Neuronal stem cell (in vitro differentiated cells): ENCODE measurements at places on chromosomes 3 and 15.

DNA sequence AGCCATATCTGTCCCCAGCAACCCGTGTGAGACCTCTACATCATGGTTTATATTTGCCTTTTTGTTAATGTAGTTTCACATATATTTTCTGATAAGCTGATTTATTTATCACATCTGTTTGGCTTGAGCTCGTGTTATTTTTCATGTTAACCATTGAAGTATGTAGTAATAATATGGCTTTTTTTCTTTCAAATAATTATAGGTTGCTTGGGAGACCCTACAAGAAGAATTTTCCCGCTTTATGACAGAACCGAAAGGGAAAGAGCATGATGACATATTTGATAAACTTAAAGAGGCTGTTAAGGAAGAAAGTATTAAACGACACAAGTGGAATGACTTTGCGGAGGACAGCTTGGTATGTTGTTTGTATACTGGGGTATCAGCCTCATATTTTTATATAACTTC, 63.9 kb downstream of the OPA1 start:
- no peak for DNase-seq
- H3K4me1 ChIP-seq: no peaks in the 10 kb centered on the region
- no peaks in the 10 kb centered on the region for H3K27me3 ChIP-seq
- no peak overlapping the region for H3K27ac ChIP-seq

DNA sequence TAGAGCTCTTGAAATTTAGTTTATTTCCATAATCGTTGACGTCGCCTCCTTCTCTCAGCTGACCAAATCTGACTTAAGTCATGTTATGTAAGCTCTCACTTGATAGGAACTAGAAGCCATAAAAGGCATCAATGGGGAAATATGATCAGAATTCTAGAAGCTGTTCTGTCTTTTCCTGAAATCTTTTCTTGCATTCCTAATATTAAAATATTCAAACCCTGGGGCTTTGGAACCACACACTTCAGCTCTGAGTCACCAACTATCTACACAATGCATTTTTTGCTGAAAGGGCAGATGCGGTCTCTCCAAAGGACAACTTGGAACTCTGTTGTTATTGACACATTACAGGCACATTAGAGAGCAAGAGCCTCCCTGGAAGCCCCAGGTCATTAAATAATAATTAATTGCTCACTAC, 91.3 kb downstream of the LARS2 start:
- H3K27ac ChIP-seq: no peak overlapping the region
- peaks cover 9% of the 10 kb centered on the region for H3K4me1 ChIP-seq
- DNase-seq: no peak
- no peaks in the 10 kb centered on the region for H3K27me3 ChIP-seq
- H3K36me3 ChIP-seq: peaks cover 10% of the 10 kb centered on the region
- no peak overlapping the region for H3K4me3 ChIP-seq

DNA sequence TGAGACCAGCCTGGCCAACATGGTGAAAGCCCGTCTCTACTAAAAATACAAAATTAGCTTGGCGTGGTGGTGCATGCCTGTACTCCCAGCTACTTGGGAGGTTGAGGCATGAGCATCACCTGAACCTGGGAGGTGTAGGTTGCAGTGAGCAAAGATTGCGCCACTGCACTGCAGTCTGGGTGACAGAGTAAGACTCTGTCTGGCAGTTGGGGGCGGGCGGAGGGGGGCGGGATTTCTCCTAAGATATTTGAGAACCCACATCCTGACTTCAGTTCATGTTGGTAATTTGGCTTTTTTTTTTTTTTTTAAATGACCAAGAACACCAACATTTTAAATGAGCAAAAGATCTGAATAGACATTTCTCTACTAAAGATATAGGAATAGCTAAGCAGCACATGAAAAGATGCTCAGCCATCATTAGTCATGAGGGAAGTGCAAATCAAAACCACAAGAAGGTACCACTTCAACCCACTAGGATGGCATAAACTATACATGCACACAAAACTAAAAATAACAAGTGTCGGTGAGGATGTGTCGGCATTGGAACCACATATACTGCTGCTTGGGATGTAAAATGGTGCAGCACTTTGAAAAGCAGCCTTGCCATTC, 75.6 kb upstream of the LMOD3 start:
- no peaks in the 10 kb centered on the region for H3K36me3 ChIP-seq
- no peak overlapping the region for H3K4me3 ChIP-seq
- no peak overlapping the region for H3K27ac ChIP-seq
- H3K27me3 ChIP-seq: no peaks in the 10 kb centered on the region

GRCh38 chr15:31522028-31522427, 195.4 kb downstream of the KLF13 start:
- no peaks in the 10 kb centered on the region for H3K27me3 ChIP-seq
- no peak overlapping the region for H3K27ac ChIP-seq
- no peak overlapping the region for H3K4me3 ChIP-seq
- H3K36me3 ChIP-seq: no peaks in the 10 kb centered on the region
- DNase-seq: no peak

- H3K36me3 ChIP-seq: no peaks in the 10 kb centered on the region
- H3K4me1 ChIP-seq: peaks cover 4% of the 10 kb centered on the region
- no peaks in the 10 kb centered on the region for H3K27me3 ChIP-seq
- H3K4me3 ChIP-seq: no peak overlapping the region
These were observed 121.9 kb downstream of the BBX start for GRCh38 chr3:107644631-107645030.
